ENCODE measurements at places on chromosomes 1 and 21. TPM values are rescaled to one million over a fixed set of nuclear protein-coding genes. Genes with fewer than 3 reads are reported as not detected.

Gene FCGR3A
- total RNA-seq: not detected

Gene TARS2
- total RNA-seq: 11.0 TPM

Gene RUNX3
- under 0.01 TPM for total RNA-seq

Gene RGS13
- not detected for total RNA-seq

Gene RNU1-1
- total RNA-seq: 5,329 TPM

Gene LRRC39
- total RNA-seq: 0.09 TPM

Gene TEKT2
- not detected for total RNA-seq

Gene FDPS
- total RNA-seq: 294 TPM

Gene KCNE2
- total RNA-seq: not detected

Gene RGS8
- total RNA-seq: not detected

Gene AMY1C
- total RNA-seq: not detected

Gene SYT14
- total RNA-seq: 0.09 TPM

Gene DLGAP3
- total RNA-seq: 0.09 TPM

Gene PGLYRP4
- not detected for total RNA-seq

Gene CD1B
- not detected for total RNA-seq

Gene KRTAP12-2
- total RNA-seq: not detected

Gene CHIA
- not detected for total RNA-seq

Gene ZBED6
- total RNA-seq: 6.6 TPM

Gene PGBD5
- total RNA-seq: 0.09 TPM

Gene PLEKHN1
- 0.36 TPM for total RNA-seq

Gene C1orf53
- total RNA-seq: 2.6 TPM

Gene ELAVL4
- not detected for total RNA-seq

Gene TSPEAR
- total RNA-seq: not detected

Gene SPSB1
- total RNA-seq: 21.3 TPM

Gene ASTN1
- not detected for total RNA-seq

Gene TNFRSF4
- total RNA-seq: 0.63 TPM

Gene GCSAML
- total RNA-seq: not detected

Gene CFAP298
- total RNA-seq: 29.2 TPM

Gene TRAF3IP3
- total RNA-seq: not detected

Gene GJB4
- total RNA-seq: not detected

Gene SH2D1B
- not detected for total RNA-seq

Gene TNFAIP8L2
- total RNA-seq: not detected

Gene ANKRD65
- 0.09 TPM for total RNA-seq

Gene PRKCZ
- total RNA-seq: 0.19 TPM

Gene CYP4A11
- total RNA-seq: not detected

Gene F11R
- 143 TPM for total RNA-seq

Gene RER1
- 69.5 TPM for total RNA-seq

Gene GPR25
- not detected for total RNA-seq

Gene MTARC1
- total RNA-seq: 2.2 TPM

Gene KDF1
- total RNA-seq: under 0.01 TPM

Gene KCND3
- not detected for total RNA-seq

Gene LRRC53
- not detected for total RNA-seq

Gene GPR37L1
- not detected for total RNA-seq

Gene PEX11B
- 24.5 TPM for total RNA-seq

Gene IGFN1
- not detected for total RNA-seq

Gene UBQLN4
- 17.4 TPM for total RNA-seq

Gene EPRS1
- 128 TPM for total RNA-seq

Gene HMGB4
- total RNA-seq: not detected

Gene C1orf226
- 0.85 TPM for total RNA-seq

Gene PGD
- 121 TPM for total RNA-seq

Gene MPZ
- 0.54 TPM for total RNA-seq

Gene OR4F16
- total RNA-seq: not detected

Gene FCGR2B
- total RNA-seq: not detected

Data from endothelial cell of coronary artery (primary cell).